Thoracic aorta (tissue), 2 donors: ENCODE measurements at places on chromosomes 6 and 20. TPM values are rescaled to one million over a fixed set of nuclear protein-coding genes. Genes with fewer than 3 reads are reported as not detected.
A peak's percentile ranks its signal among the peaks of the same experiment; 100 is the strongest.

DNA sequence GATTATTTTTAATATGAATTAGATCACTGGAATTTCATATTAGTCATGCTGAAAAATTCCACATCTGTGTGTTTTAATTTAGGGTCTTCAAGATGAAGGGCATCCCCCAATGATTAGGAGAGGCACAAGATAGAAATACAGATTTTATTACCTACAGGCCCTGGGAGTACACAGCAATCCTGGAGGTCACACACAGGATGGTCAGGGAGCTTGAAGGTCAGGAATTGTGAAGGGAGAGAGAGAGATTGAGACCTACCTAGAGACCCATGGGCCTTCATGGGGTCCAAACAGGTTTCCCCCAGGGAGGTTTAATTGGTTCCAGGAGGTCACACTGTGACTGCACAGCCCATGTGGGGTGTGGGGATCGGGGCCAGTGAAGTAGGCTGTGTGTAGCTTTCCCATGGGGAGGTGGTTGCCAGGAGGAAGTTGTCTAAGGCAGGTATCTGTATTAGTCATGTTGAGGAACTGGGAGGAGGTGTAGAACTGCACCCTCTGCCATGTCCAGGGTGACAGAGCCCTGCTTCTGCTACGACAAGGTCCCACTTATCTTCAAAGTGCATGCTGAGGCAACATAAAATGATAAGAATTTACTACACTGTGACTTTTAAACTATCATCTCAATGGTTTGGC lies 18.3 kb downstream of the SNX9 start:
- H3K4me1 ChIP-seq: peaks cover 36% of the 10 kb centered on the region
- H3K4me3 ChIP-seq: no peak overlapping the region
- no peaks in the 10 kb centered on the region for H3K36me3 ChIP-seq
- H3K27me3 ChIP-seq: no peaks in the 10 kb centered on the region
- H3K27ac ChIP-seq: no peak overlapping the region

Gene TRIM40
- total RNA-seq: not detected

Gene LY6G6C
- not detected for total RNA-seq

GRCh38 chr20:64150756-64151632 lies 13.3 kb upstream of the MYT1 start:
- H3K27me3 ChIP-seq: no peaks in the 10 kb centered on the region
- H3K4me3 ChIP-seq: no peak overlapping the region
- no peak for DNase-seq
- no peak overlapping the region for H3K27ac ChIP-seq

Gene UQCC2
- total RNA-seq: 15.0 TPM

Gene RNF217
- total RNA-seq: 36.3 TPM

DNA sequence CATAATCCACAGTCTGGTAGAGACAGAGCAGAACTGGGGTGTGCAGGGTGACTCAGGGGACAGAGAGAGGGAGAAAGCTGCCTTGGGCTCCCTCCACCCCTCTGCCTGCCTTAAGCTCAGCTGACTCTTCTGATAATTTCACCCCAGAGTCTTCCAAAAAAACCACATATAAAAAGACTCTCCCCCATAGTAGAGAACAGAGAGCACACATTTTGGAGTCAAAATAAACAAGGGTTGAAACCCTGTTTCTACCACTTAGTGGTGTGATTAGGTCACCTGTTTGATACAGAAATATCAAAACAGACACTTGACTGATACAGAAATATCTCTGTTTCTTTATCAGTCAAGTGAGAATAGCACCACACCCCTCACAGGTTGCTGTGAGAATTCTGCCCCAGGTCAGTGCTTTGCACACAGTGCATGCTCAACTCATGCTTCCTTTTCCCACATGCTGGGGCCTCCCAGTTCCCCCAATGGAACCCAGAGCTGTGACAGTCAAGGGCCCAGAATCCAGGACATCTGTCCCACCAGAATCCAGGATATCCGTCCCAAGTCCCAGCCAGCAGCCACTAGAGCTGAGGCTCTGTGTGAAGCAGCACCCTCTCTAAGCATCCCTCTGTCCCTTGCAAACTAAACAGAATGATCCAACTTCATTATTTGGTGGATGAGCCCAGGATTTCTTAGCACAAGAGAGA lies 1.2 kb downstream of the TREML2 start:
- DNase-seq: no peak
- no peaks in the 10 kb centered on the region for H3K27me3 ChIP-seq
- no peaks in the 10 kb centered on the region for H3K4me1 ChIP-seq
- H3K27ac ChIP-seq: no peak overlapping the region
- H3K4me3 ChIP-seq: no peak overlapping the region

DNA sequence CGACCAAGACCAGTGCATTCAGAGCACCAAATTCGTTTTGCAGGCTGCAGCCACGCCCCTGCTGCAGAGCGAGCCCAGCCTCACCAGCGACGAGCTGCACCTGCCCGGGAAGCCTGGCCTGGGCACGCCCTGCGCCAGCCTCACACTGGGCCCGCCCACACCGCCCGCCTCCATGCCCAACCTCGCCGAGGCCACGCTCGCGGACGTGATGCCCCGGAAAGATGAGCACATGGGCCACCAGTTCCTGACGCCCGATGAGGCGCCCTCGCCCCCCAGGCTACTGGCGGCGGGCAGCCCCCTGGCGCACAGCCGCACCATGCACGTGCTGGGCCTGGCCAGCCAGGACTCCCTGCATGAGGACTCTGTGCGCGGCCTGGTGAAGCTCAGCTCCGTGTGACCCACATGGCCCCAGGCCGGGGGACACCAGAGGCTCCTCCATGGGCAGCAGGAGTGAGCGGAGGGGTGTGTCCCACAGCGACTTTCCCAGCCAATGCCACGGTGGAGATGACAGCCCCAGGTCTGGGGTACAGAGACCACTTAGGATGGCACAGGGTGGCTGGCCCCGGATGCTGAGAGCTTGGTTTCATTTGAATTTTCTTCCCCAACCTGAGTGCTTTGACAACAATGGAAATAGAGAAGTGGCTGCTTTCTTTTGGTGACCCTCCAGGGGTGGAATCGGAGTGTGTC lies 150.2 kb upstream of the SNX9 start:
- H3K27me3 ChIP-seq: no peaks in the 10 kb centered on the region
- DNase-seq: no peak
- peaks cover 9% of the 10 kb centered on the region for H3K4me1 ChIP-seq
- H3K27ac ChIP-seq: no peak overlapping the region
- H3K4me3 ChIP-seq: no peak overlapping the region
- peaks cover 3% of the 10 kb centered on the region for H3K36me3 ChIP-seq

Gene LTA
- total RNA-seq: not detected

- H3K27me3 ChIP-seq: no peaks in the 10 kb centered on the region
- DNase-seq: no peak
- H3K36me3 ChIP-seq: no peaks in the 10 kb centered on the region
Measured at GRCh38 chr6:138882369-138883017, 86.6 kb downstream of the ECT2L start.

- no peaks in the 10 kb centered on the region for H3K4me1 ChIP-seq
- H3K36me3 ChIP-seq: no peaks in the 10 kb centered on the region
- no peaks in the 10 kb centered on the region for H3K27me3 ChIP-seq
- no peak overlapping the region for H3K27ac ChIP-seq
- no peak overlapping the region for H3K4me3 ChIP-seq
Measured at GRCh38 chr20:57948180-57948955, 238.6 kb upstream of the PMEPA1 start.

- no peaks in the 10 kb centered on the region for H3K36me3 ChIP-seq
- H3K27ac ChIP-seq: no peak overlapping the region
- no peak for DNase-seq
- peak overlapping the region; percentile 60 for H3K4me3 ChIP-seq
- no peaks in the 10 kb centered on the region for H3K27me3 ChIP-seq
Measured at GRCh38 chr6:115544765-115545671, 515.7 kb downstream of the FRK start.

Gene MEI4
- total RNA-seq: not detected

- no peaks in the 10 kb centered on the region for H3K27me3 ChIP-seq
- peaks cover 3% of the 10 kb centered on the region for H3K4me1 ChIP-seq
- H3K4me3 ChIP-seq: no peak overlapping the region
- no peaks in the 10 kb centered on the region for H3K36me3 ChIP-seq
Measured at GRCh38 chr20:11144114-11144950, 470.5 kb upstream of the JAG1 start.

- H3K27ac ChIP-seq: no peak overlapping the region
- H3K4me3 ChIP-seq: no peak overlapping the region
- H3K36me3 ChIP-seq: no peaks in the 10 kb centered on the region
- H3K27me3 ChIP-seq: no peaks in the 10 kb centered on the region
- no peaks in the 10 kb centered on the region for H3K4me1 ChIP-seq
Measured at GRCh38 chr6:106223300-106223930, 102.1 kb downstream of the ATG5 start.

Gene SNAP91
- 3.0 TPM for total RNA-seq

- H3K4me1 ChIP-seq: no peaks in the 10 kb centered on the region
- no peaks in the 10 kb centered on the region for H3K36me3 ChIP-seq
- no peak for DNase-seq
- H3K27me3 ChIP-seq: no peaks in the 10 kb centered on the region
- no peak overlapping the region for H3K4me3 ChIP-seq
- no peak overlapping the region for H3K27ac ChIP-seq
Measured at GRCh38 chr6:19835605-19836004, 1.6 kb upstream of the ID4 start.

GRCh38 chr6:30544666-30545272 lies 11.5 kb downstream of the GNL1 start:
- no peaks in the 10 kb centered on the region for H3K27me3 ChIP-seq
- no peaks in the 10 kb centered on the region for H3K4me1 ChIP-seq
- H3K27ac ChIP-seq: no peak overlapping the region
- DNase-seq: no peak
- H3K36me3 ChIP-seq: peaks cover 23% of the 10 kb centered on the region
